Calu3 (cell line): ENCODE measurements at places on chromosomes 12 and 14.

GRCh38 chr14:75539561-75540478 lies 17.6 kb downstream of the BATF start:
- no peak for DNase-seq

GRCh38 chr12:5913387-5913786 lies 31.7 kb downstream of the ANO2 start:
- no peak for DNase-seq

GRCh38 chr14:91925001-91925726 lies 22.3 kb downstream of the FBLN5 start:
- DNase-seq = no peak

- peak; percentile 83 for DNase-seq
Observed at GRCh38 chr12:52215587-52216031, 17.4 kb upstream of the KRT7 start.

DNA sequence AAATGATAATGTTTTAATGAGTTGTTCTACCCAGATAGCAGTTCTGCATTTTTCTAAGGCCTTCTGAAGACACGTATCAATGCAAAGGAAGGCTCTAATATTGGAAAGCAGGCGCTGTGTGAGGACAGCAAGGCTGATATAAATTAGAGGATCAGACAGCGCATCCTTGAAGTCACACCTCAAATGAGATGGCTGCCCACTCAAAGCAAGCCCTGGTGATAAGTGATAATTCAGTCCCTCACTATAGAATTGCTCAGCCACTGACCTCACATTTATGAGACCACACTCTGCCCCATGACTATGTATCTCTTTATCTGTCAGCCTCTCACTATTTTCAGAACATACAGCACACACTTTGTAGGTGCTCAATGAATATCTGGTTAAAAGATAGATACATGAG lies 62.4 kb downstream of the ARMH4 start:
- no peak for DNase-seq

DNA sequence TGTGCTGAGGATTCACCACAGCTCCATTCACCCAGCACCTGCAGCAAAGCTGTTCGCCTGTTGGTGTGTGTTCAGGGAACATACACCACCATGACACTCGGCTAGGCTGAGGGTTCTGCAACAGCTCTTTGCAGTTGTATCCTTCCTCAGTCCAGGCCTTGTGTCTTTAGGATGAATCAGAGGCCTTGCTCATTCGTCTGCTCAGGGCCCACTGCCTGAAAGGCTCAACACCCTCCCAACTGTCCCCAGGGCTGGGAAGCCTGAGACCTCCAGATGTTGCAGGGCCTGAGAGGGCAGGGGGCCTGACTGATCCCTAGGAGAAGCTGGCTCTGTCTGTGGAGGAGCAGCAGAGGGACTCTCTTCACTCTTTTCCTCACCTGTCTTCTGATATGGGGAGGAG lies 11.2 kb downstream of the ZDHHC22 start:
- DNase-seq = no peak
